ENCODE measurements at places on chromosomes 2 and 18.

DNA sequence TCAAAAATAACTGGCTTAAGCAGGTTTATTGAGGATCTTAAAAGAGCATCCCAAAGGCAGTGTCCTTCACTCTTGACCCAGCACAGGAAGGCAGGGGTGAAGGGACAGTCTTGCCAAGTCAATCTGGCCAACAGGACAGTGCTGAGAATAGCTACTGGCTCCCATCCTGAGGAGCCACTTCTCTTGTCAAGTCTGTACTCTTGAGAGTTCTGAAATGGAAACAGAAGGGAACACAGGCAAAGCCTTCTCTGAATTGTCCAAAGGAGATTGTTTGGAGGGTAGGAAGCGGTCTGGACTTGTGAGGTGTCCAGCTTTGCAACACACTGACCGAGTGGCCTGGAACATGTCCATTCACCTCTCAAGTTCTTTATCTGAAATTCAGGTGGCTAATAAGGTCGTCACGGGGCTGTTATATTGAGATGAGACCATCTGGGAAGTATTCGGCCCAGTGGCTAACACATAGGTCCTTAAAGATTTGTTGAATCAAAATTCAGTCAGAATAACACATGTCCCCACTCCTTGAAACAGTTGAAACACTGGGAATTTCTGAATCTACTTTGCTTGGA is 99.5 kb upstream of the FHL2 start:
- no peak for DNase-seq

DNA sequence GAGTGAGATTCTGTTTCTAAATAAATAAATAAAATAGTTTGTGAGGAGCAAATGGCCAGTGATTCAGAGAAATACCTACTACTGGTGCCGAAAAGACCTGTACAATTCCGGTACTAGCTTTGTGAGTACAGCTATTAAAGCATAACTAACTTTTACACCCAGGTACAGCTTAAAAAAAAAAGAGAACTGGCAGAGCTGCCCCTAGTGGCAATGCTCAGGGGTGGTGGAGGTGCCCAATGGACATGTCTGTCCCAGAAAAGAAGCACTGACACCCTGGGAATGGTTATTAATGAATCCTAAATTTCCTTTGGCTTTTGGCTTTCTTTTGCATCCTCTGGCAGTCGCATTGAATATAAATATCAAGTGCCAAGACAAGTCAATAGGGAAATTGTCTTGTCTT is 87.0 kb downstream of the LIPG start:
- no peak for DNase-seq

DNA sequence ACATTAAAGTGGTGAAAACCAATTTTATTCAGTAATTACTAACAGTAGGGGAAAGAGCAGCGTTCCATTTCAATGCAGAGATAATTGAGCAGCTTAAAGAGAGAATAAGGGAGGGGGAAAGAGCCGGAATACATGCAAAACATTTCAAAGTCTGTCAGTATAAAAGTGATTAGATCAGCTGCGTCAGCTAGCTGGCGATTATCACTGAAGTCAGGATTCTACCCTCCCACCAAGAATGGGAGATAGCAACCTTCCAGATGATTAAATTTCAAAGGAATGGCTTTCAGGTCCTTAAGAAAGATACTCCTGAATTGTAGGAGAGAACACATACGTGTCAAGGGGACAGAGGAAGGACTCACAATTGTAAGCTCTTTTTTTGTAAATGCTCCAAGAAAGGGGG is 2.7 kb upstream of the ZC3H6 start:
- DNase-seq: no peak

GRCh38 chr2:119371111-119371510 is 4.3 kb downstream of the DBI start:
- DNase-seq: no peak

DNA sequence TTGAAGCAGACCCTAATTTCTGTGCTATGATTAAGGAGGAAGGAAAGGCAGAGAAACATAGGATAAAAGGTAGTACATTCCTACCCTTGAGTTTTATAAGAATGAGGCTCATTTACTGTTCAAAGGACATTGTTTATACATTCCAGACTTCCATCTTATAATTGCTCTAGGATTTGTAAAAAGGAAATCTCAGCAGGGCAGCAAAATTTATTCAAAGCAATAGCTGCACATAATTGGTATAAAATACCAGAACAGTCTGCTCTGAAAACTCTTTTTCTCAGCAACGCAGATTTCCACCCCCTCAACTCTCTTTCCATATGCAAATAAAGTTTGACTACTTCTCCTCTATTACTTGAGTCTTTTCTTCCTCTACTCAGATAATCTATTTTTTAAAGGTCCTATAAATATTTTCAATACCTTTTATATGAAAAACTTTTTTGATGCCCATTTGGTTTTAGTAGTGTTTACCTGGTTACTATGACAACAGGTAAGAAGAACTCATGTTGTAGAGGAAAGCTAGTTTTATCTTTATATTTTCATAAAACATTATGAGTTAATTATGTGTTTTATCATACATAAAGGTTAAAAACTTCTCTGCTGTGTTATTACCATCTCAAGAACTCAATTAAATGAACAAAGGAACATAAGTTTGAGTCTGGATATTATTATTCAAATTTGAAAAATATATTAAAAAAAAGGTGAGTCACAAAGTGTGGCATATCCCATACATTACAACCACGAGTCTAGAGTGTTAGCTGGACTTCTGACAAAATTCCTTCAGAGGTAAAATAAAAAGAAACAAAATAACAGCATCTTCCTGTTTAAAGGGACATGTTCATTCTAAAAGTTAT is 19.9 kb downstream of the RBMS1 start:
- no peak for DNase-seq

GRCh38 chr2:237165405-237166276 is 80.0 kb downstream of the COPS8 start:
- DNase-seq: no peak

- DNase-seq: no peak
These were observed 243.4 kb downstream of the ALPK2 start for GRCh38 chr18:58385472-58385871.

DNA sequence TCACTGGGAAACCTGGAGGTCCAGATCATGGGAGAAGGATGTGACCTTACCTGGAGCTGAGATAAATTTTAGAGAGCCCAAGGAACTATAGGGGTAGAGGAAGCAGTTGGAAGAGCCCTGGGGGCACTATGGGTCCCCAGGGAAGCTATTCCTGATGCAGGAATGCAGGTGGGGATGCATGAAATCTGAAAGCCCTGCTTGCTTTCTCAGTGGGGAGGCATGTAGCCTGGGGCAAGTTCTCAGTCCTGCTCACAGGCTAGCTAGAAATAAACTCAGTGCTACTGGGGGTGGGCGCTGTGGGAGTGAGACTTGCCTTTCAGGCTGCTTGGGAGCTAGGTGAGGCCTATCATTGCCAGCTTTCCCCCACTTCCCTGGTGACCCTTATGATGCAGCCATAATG is 499.7 kb downstream of the PTH2R start:
- no peak for DNase-seq

DNA sequence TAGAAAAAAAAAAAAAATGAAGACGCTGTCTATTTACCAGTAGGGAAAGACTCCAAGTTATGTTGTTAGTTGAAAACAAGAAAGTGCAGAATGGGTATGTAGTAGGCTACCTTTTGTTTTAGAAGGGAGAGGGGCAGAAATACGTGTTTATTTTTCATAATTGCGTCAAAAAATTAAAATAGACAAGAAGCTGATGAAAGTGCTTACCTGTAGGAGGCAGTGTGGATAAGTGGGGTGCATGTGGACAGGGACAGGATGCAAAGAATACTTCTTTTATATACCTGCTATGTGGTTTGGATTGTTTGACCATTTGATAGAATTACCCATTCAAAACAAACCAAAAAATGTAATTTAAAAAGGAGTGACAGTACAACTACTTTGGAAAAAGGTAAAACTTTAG is 3.0 kb upstream of the GCG start:
- DNase-seq: no peak

- DNase-seq: no peak
These were observed 28.7 kb upstream of the MYCN start for GRCh38 chr2:15911686-15912085.

- DNase-seq: no peak
These were observed 44.5 kb downstream of the RPE start for GRCh38 chr2:210046851-210047500.

DNA sequence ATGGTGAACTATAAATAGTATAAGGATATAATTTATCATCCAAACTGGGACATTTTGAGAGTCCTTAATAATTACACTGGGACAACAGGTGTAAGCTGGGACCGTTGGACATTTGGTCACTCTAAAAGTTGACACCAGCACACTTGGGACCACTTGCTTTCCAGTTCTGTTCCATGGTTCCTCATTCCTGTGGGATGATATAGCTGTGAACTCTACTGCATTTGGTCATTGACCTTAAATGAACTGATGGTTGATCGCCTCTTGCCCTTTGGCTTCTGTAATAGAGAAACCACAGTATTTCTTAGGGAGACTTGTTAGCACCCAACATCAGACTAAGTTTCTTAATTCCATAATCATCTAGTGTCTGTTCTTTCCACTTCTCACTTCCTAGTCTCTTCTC is 46.7 kb downstream of the EML6 start:
- no peak for DNase-seq

DNA sequence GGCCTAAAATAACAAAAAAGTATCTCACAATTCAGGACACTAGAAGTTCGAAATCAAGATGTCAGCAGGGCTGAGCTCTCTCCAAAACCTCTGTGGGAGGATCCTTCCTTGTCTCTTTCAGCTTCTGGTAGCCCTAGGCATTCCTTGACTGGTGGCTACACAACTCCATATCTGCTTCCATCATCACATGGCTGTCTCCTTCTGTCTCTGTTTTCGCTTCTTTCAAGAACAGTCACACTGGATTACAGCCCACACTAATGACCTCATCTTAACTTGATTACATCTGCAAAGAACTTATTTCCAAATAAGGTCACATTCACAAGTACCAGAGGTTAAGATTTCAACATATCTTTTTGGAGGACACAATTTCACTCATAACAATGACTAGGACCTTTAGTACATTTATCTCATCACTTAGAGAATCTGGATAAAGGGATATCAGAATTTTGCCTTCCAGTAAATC is 275.2 kb downstream of the IRS1 start:
- DNase-seq: no peak

- DNase-seq: no peak
These were observed 129.6 kb upstream of the COPS8 start for GRCh38 chr2:236956031-236956618.

DNA sequence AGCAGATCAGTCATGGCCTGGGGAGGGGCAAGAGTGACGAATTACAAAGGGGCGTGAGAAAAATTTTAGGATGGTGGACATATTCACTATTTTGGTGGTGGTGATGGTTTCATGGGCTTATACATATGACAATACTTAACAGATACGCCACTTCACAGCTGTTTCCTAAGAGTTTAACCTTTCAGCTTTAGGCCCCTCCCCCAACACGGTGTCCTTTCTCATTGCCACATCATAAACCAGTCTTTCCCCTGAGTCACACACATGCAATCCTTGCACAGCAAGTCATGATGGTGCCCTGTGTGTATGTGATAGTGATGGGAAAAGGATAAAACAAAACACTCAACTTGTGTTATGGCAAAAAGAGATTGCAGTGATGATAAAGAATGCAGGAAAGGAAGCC is 47.6 kb upstream of the IL1R1 start:
- DNase-seq: no peak

- DNase-seq: no peak
These were observed 9.8 kb upstream of the ARMC9 start for GRCh38 chr2:231188506-231189170.

GRCh38 chr2:159046966-159047365 is 78.5 kb downstream of the TANC1 start:
- DNase-seq: no peak
